DMS153 (cell line): ENCODE measurements at places on chromosomes 4 and X.
A peak's percentile ranks its signal among the peaks of the same experiment; 100 is the strongest.

- no peak for DNase-seq
These were observed 175.5 kb upstream of the MAGEB16 start for GRCh38 chrX:35622601-35623000.

GRCh38 chr4:3712112-3712805, 53.9 kb upstream of the ADRA2C start:
- no peak for DNase-seq

DNA sequence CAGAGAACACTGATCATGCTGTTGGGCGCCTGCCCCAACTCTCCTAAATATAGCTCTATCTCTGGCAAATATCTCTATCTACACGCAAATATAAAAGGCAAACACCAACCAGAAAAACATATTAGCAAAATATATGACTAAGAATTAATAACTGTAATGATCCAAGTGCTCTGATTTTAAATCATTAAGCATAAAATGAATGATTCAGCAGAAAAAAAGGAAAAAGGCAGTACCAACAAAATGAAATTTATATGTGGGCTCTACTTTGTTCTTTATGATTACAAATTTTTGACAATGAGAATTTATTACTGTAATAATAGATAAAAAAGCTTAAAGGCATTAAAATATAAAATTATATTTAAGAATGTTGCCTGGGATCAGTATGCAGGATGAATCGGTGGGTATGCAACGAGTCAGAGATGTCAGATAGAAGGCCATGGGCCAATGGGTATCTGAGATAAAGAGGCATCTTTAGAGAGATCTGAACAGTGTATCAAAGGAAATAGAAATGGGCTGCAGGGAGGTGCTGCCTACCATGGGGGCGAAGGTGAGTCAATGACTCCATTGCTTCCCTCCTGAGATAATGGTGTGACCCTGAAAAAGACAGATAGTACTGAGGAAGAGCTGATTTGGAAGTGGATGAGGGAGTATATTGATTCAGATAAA, 234.8 kb downstream of the SCFD2 start:
- no peak for DNase-seq

GRCh38 chr4:186248643-186249042, 17.3 kb upstream of the F11 start:
- no peak for DNase-seq

- DNase-seq, result peak; percentile 22
These were observed 835 bp upstream of the NFKB1 start for GRCh38 chr4:102500352-102500695.
